ENCODE measurements at places on chromosomes 12 and 14.

DNA sequence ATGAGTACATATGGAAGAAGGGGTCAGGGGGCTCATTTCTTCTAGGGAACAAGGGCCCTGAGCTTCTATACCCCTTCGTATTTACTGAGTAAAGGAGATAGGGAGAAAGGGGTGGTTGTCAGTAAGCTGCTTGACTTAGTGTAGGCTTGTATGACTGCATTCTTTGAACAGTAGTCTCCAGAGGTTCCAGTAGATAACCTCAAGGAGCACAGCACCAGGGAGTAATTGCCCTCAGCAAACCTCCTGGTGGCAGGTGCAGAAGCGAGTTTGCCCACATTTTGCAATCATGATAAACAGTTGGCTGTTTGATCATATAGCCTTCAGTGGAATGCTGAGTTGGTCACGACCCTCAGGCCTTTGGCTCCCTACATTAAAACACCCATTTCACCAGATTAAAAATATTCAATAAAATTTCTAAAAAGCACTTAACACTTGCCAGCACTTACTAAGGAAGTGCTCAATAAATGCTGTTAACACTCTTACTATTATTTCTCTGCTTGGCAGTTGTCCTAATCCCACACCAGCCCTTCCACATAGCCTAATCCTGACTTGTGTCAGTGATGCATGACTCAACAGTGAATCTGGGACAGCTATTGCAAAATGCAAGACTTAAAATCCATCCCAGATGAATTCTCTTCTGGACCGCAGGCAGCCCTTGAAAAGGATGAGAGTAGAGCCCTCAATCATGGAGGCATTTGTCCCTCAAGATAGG, 3.7 kb upstream of the DHRS4L2 start:
- DNase-seq, result no peak

DNA sequence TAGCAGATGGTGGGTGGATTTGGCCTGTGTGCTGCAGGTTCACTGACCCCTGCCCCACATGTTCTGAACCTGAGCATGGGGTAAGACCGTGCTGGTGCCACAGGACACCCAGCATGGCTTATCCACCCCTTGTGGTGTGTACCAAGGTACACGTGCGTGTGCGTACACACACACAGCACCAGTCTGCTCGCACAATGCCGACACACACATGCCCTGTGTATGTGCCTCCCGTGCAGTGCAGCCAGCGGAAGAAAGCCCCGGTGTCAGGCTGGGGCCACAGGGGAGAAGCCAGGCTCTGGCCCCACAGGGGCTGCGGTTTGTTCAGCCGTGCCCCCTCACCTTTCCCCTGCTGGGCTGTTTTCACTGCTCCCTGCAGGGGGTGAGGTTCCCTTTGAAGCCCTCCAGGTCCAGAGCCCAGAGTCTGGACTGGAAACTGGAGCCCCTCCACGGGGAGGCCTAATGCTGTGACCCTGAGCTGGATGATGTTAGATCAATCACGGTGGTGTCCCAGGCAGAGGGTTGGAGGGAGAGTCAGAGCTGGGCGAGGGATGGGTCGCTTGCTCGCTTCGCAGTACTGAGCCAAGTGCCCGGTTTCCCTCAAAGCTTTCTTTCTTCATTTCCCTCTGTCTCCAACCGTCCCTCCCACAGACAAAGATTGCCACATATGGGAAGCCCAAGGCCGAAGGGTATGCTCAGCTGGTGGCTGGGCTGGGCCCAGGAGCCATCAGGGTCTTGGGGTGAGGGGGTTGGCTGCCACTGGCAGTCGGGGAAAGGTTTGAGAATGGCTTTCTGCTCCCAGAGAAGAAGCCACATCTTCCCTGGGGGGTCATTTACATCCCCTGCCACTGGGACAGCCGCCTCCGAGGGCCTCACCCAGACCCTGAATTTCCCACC, 6.2 kb downstream of the DTX1 start:
- DNase-seq, result no peak

DNA sequence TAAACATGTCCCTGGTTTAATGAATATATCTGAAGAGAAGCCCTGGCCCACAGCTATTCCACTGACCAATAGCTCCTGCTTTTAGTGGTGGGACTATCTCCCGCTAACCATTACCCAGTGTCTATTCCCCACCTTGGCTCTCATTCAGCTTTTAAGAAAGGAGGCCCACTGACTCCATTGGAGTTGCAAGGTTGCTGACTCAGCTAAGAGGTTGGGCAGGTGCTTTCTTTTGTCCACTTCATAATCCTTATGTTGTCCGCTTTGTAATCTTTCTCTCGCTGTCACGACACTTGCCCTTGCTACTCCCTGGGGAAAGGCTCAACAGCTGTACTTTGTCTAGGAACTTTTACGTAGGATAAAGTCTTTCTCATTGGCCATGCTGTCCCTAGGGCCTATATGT, 453.4 kb upstream of the CCDC196 start:
- DNase-seq, result no peak

GRCh38 chr14:50036211-50036610, 80.2 kb downstream of the VCPKMT start:
- no peak for DNase-seq

- DNase-seq, result no peak
These were observed 81.0 kb downstream of the NTS start for GRCh38 chr12:85955127-85955526.

- peak; percentile 74 for DNase-seq
These were observed 94.9 kb downstream of the DUSP16 start for GRCh38 chr12:12467688-12468261.

- no peak for DNase-seq
These were observed 62.5 kb downstream of the CCDC88C start for GRCh38 chr14:91354979-91355685.

- DNase-seq, result no peak
These were observed 99.2 kb downstream of the SLC15A4 start for GRCh38 chr12:128724468-128725046.

GRCh38 chr12:111993292-111994150, 19.4 kb downstream of the TMEM116 start:
- no peak for DNase-seq

- DNase-seq, result no peak
These were observed 155.3 kb upstream of the CCDC196 start for GRCh38 chr14:66330916-66331315.

DNA sequence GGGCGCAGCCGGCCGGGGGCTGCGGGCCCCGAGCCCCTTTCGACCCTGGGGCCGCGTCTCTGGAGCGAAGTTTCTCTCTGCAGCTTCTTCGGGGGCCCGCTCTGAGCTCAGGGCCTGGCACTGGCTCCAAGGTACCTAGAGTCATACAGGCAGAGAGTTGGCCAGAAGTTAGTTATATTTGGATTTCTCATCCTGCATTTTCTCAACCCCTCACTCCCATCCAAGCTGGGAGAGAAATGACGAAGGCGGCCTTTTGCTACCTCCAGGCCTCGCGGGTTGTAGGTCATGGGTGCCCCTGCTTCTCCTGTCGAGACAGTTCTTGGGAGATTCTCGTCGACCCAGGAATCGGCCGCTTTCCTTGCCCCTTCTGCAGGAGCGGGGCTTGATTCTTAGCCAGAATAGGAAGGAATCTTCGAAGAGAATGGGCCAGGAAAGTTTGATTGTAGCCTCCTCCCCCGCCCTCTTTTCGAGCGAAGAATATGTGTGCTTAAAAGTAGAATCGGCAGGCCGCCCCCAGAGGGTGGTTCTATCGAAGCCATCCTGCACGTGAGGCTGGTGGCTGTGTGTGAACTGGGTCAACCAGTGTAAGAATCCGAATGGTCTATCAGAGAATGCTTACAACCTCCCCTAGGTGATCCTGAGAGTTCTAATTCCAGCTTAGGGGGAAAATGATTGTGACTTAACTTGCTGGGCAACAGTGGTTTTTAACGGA, 785 bp downstream of the MLEC start:
- no peak for DNase-seq

DNA sequence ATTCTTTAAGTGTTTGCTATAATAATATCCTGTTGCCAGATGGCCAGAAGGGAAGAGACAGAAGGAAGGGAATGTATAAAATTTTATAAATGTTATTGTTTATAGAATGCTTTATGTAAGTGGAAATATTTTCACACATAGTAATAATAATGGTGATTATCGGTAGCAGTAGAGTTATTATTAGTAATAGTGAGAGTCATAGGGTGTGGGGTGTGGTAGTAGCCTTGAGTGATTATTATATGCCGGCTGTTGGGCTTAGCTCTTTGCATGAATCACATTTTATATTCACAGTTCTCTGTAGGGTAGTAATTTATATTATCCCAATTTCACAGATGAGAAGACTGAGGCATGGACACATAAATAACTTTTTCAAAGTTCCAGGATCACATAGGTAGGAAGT, 391.4 kb downstream of the C12orf75 start:
- no peak for DNase-seq

DNA sequence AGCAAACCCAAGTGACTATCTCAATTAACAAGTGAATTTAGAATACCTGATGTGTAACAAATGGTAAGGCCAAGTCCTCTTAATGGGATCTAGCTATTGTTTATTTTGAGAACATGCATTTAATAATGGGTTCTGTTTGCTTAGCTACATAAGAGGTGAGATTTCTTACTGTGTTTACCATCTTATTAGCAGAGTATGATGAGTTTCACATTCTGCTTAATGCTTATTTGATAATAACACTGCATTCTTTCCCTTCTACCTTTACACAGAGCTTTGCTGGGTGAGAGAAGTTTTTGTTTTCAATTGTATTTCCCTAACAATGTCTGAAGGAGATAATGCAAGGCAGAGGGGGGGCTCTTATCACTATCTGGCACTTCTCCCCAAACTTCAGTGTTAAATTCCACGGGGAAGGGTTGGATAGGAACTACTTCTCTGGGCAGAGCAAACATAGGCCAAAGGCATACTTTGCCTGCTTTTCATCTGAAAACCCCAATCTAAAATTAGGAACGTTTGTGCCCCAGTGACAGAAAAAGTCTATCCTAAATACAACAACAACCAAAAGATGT, 129.0 kb upstream of the ATXN7L3B start:
- DNase-seq, result no peak

DNA sequence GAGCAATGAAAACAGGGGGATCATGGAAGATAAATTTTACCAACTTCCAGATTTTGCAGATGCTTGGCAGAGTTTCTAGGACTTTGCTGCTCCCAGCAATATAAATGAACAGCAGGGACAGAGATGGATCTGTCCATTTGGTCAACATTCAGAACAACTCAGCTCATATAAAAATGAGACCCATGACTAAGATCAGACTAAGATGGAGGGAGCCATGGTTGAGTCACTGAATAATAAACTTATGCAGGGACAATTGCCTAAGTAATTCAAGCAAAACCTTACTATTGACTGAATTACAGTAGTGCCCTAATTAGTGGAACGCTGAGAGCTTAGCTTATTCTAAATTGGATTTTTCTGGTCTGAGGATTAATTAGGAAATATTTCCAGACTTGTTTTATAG, 205.1 kb downstream of the SLC5A8 start:
- DNase-seq, result no peak

- DNase-seq, result no peak
These were observed 7.1 kb downstream of the TMBIM4 start for GRCh38 chr12:66162701-66163100.

DNA sequence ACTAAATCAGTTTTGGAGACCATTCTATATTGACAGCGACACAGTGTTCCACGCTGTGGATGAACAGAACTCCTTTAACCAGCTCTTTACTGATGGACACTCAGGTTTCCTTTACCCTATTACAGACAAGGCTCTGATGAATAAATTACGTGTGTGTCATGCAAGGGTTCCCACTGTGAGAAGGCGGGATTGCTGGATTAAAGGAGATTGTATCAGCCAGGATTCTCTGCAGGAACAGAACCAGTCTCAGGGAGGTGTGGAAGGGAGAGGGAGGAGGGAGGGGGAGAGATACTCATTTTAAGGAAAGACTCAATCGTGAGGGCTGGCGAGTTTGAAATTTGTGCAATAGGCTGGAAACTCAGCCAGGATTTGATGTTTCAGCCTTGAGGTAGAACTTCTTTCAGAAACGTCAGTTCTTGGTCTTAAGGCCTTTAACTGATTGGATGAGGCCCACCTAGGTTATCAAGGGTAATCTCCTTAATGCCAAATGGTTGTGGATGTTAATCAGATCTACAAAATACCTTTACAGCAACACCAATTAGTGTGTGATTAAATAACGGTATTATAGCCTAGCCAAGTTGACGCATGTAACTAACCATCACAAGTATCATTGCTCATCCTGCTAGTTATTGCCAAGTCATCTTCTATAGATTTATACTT, 104.0 kb downstream of the GCH1 start:
- no peak for DNase-seq

GRCh38 chr14:106094654-106095189, 568.3 kb downstream of the TMEM121 start:
- peak; percentile 25 for DNase-seq

- no peak for DNase-seq
These were observed 151.0 kb downstream of the SLC25A21 start for GRCh38 chr14:37021390-37021789.

DNA sequence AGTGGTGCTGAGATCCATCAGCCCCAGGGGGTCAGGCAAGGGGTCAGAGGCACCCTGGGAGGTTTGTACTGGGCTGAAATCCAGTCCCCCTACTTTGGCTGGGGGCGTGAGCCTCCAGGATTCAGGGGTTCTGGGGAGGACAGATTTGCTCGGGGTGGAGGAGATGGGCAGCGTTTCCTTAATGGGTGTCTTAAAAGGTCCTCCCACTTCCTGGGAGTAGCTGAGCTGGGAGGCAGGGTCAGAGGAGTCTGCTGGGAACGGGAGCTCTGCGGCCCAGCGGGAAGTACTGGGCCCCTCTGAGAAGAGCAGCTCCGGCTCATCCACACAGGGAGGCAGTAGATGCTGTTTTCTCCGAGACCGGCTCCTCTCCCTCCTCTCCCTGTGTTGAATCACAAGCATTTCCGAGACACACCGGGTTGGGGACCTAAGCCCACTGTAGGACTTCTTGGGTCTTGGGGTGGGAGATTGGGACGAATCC, 2.1 kb upstream of the TEX52 start:
- DNase-seq, result no peak

GRCh38 chr12:21642707-21643389, 14.8 kb downstream of the LDHB start:
- DNase-seq, result no peak

GRCh38 chr12:14874882-14875281, 10.8 kb downstream of the MGP start:
- no peak for DNase-seq

DNA sequence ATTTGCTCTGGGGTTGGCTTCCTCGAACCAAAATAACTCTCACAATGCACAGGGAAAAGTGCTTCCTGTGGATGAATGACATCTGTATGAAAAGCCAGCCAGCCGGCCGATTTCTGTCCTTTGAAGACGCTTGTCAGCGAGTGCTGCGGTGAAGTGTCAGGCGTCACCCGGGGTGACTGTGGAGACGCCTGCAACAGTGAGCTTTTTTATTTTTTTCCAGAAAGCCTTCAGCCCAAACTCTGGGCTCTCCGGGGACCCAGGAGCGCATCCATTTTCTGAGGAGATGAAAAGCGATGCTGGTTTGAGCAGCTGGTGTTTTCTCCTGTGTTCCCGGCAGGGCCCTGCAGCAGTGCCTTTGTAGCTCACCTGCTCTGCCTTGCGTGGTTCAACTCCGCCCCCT, 147.9 kb upstream of the MYL2 start:
- peak; percentile 8 for DNase-seq

- DNase-seq, result no peak
These were observed 98.8 kb downstream of the DAD1 start for GRCh38 chr14:22489957-22490950.
